ENCODE measurements at places on chromosomes 1 and 21.

DNA sequence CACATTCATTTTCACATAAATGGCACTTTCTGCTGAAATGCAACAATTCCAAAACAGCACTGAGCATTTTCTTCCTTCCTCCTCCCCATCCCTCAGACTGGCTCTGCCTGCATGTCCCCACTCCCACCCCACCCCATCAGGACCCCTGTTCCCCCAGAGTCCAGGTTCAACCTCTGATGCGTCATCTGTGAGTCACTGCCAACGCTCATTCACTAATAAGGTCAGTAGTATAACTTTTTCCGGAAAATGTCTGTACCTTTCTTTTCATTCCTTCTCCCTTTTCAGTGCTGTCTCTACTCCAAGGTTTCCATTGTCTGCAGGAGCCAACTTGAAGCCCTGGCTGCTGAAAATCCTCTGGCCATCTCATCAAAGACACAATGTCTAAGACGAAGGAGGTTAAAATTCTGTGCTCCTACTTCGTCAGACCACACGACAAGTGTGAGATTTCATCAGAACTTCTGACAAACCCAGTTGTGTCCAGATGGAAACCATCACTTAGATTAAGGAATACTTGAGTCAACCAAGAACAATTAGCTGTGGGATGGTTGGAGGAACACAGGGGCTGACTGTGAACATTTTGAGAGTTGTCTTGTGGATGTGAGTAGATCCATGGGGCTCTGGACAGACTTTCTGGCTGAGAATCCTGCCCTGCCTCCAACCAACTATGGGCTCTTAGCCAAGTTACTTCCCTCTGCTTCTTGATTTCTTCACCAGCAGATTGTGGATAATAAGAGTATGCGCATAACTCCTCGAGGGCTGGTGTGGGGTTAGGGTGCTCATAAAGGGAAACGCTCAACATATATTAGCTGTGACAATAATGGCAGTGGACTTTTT lies 35.6 kb upstream of the UTS2 start:
- no peak for DNase-seq

DNA sequence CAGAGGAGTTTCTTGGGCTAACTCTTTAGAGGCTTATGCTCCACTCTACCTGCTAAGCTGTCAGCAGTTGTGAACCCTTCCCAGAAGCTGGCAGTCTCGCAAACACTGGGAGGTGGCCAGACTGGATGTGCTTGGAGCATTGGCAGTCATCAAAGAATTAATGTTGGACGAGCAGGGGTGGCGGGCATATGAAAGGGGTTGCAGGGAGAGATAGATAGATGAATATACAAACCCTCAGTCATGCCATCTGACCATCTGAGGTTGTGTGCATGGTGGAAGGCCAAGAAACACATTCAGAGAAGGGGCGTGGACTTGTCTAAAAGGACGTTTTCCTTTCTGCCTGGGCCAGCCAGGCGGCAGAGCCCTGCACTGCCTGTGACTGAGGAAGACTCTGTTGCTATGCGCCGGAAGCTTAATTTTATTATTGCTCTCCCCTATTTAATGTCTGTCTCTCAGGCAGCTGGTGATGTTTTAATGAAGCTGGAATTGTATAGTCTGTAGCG lies 164.4 kb downstream of the PBX1 start:
- no peak for DNase-seq

DNA sequence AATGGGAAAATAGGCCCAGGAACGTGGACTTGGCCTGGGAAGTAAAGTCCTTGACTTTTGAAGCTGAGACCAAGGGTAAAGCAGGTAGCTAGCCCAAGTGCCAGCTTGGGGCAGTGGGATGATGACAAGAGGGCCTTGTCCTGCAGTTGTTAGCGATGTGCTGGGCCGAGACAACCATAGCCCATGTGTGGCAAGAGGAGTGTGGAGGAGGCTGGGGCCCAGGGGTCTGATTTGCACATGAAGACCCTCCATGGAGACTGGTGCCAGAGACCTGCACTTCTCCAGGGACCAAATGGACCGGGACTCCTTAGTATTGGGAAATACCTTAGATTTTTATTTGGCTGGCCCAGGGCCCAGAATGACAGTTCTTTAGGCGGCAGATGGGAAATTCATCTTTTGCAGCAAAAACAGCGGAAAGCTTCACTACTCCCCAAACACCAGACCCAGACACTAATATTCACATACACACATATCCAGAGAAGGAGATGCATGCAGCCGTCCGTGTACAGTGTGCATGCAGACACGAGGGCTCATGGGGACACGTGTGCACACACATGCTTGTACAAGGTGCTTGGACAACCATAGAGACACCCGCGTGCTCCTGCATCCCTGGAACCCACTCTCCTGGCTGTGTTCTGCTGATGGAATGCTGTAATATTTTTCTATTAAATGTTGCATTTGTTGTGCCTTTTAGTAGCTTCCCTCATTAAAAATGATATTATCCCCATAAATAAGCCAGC lies 78.1 kb upstream of the CSF3R start:
- no peak for DNase-seq

DNA sequence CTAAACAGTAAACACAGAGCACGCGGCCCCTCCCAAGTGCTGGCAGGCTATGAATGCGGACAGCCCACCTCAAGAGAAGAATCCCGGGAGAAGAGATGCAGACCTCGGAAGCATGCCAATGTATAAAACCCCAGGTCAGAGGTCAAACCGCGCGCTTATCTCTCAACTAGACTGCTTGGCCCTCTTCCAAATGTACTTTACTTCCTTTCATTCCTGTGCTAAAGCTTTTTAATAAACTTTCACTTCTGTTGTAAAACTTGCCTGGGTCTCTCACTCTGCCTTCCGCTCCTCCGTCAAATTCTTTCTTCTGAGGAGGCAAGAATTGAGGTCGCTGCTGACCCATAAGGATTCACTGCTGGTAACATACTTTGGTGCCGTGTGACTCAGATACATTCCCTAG lies 216.0 kb downstream of the S1PR1 start:
- DNase-seq: no peak

DNA sequence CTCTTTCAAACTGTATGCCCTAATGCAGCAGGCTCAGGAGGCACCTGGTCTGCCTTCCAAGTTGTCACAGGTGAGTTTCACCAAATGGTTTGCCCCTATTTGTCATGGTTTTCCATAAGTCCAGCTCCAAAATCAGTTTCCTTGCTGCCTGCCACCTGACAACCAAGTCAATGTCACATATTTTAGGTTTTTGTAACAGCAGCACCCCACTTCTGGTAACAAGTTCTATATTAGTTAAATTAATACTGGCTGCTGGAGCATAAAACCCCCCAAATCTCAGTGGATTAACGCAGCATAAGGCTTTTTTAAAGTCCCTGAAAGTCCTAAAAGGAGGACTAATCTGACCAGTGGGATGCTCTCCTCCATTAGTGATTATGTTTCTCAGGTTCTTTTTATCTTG lies 200.7 kb downstream of the RRAGC start:
- no peak for DNase-seq

DNA sequence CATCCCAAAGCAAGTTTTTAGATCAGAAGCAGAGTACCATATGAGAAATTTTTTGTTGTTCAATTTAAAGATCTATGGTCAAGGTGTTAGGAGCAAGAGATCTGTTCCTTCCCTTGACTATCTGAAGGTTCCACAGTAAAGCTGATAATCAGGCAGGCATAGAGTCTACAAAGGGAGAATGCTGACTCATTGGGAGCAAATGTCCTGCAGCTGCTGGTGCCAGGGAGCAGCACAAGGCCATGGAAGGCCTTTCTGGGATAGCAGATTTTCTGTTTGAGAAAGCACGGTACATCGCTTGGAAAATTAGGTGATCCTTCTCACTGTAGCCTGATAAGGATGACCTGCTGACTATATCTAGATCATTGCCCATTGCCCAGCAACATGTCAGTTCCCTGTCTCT lies 210.1 kb upstream of the C1orf87 start:
- peak; percentile 21 for DNase-seq

DNA sequence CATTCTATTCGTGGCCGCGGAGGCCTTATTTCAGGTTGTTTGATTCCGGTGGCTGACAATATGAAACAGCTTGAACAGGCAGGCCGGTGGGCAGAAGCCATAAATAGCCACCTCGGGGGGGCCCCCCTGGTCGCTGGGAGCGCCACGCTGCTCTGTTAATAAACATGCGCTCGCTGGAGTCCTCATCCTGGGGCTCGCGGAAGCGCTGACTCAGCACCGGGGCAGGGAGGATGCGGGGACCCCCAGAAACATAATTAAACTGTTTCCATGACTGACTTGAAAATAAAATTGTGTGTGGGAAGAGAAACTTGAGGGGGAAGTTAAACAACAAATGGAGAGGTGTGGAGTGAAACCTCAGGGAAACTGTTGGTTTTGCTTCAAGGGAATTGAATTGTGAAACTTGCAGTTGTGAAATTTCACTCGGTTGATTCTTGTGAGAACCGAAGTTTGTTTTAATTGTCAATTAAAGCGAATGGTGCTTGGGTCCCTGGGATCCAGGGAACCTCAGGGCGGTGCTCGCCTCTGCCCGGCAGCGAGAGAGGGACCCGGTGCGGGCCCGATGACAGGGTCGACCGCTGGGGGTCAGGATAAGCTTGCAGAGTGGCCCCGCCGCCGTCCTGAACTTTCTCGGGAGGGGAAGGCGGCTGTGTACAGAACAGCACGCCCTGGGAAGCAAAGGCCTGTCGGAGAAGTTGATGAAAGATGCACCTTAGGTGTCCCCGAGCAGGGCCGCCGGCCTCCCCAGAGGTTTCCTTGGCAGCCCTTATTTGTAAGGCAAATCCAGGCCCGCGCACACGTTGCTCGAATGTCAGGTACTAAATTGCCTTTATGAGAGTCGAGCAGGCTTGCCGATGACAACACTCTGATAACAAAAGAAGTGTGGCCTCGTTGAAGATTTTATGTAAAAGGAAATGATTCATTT lies 176.9 kb upstream of the LMO4 start:
- DNase-seq: peak; percentile 85

DNA sequence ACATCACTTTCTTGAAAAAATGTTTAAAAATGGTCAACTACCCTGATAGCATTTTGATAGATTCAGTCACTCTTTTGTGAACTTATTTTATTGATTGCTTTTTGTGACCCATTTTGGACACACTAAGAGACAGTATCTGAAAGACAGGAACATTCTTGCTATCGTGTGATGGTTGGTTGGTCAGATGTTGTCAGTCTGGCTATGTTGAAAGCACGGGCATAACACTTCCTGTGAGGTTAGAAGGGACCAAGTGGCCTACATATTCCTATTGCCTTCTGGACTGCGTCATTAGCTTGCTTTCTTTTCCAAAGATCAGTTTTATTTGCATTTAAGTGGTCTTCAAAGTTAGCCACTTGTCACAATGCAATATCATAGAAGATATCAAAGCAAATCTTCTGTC lies 1.4 kb downstream of the OR2T6 start:
- no peak for DNase-seq

DNA sequence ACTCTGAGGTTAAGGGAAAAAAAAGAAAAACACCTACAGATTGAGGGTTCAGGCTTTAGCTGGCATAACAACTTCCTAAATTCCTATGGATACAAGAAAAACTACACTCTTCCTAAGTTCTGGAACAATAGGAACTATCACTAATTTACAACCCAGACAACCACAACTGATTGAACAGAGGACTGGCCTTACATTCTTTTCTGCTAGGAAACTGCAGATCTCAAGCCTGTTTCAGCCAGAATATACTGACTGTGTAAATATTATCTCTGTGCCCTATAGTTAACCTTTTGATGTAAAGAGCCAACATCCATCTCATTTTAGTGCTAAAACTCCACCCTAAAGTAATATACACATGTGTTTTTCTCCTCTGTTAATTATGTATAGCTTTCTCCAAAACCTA lies 1186.5 kb upstream of the TMPRSS15 start:
- DNase-seq: no peak

- peak; percentile 10 for DNase-seq
Observed at GRCh38 chr1:151737479-151737878, 16.2 kb downstream of the RIIAD1 start.

DNA sequence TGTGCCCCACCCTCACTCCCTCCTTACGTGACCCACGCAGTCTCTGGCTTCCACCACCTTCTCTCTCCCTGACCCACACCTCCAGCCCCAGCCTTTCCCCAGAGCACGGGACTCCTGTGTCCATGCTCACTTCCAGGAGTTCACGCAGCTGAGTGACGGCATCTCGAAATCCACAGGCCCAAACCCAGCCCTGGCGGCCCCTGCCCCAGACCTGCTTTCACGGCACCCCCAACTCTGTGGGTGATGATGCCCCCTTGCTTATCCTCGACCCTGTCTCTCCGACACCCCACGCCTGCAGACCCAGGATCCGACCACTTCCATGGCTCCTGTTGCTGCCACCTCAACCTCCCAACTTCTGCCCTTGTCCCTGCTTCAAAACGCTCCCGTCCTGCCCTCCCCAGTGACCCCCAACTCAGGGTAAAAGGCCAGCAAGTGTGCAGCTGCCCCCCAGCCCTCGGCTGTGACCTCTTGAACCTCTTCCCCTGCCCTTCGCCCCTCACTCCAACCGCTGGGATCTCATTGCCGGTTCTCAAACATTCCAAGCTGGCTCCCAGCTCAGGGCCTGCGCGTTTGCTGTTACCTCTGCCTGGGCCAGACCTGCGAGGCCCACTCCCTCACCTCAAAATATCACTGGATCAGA lies 30.4 kb upstream of the LAPTM5 start:
- DNase-seq: no peak

DNA sequence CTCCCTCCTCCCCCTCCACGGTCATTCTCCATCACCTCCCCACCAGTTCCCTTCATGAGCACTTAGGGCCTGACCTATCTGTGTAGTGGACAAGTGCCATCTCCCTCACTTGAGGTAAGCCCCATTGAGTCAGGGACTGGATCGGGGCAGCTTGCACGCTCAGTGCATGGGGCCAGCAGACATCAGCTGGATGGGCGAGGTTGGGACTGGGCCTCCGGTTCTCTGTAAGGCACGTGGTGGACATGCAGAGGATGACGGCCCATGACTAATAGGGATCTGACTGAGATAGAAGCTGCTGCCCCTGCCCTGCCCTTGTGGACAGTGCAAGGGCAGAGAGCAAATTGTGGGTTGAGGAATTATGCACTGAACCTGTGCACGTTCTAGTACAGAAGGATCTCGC lies 120.4 kb upstream of the C1orf174 start:
- DNase-seq: no peak

DNA sequence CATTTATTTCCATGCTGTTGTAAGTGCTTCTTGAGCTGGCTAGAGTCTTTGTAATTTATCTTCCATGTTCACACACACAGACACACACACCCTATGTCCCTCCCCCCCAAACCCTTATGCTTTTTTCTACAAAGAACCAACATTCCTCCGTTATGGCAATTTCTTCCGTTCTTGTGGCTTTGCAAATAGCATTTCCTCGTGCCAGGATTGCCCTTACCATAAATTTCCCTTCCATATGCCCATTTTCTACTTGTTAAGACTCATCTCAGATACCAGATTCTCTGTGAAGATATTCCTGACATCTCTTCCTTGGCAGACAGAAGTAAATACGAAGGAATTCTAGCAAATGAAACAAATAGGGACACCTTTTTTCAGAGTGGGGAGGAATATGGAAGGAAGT lies 26.0 kb downstream of the RALGPS2 start:
- DNase-seq: no peak

DNA sequence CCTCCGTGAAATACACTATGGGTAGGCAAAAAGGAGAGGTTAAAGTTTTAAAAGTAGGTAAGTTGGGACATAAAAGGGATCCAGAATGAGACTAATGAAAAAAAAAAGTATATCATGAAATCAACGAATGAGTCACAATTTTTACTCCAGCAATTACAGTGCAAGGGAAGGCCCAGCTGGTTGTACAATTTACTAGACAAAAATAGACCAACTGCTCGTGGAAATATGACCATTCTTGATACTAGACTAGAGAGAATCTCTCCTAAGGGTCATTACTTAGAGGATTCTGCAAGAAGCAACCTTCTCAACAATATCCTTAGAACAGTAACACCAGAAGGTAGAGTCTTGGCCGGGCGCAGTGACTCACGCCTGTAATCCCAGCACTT lies 55.1 kb upstream of the EFHD2 start:
- DNase-seq: no peak

GRCh38 chr1:46423574-46424240 lies 29.6 kb downstream of the FAAH start:
- DNase-seq: no peak

All from mesendoderm (in vitro differentiated cells).